ENCODE measurements at places on chromosomes 11 and 22. TPM values are rescaled to one million over a fixed set of nuclear protein-coding genes. Genes with fewer than 3 reads are reported as not detected.

Gene RNF215
- 14.0 TPM for total RNA-seq

Gene BRSK2
- total RNA-seq: 67.5 TPM

Gene WNT7B
- not detected for total RNA-seq

Gene FGF3
- not detected for total RNA-seq

Gene OR9G4
- total RNA-seq: not detected

Gene NLRP14
- under 0.01 TPM for total RNA-seq

Gene CDCA5
- 2.3 TPM for total RNA-seq

Gene TPBGL
- 0.26 TPM for total RNA-seq

Gene CPT1B
- total RNA-seq: 8.3 TPM

Gene DCUN1D5
- 16.6 TPM for total RNA-seq

- H3K27me3 ChIP-seq: no peaks in the 10 kb centered on the region
- DNase-seq: no peak
- no peak overlapping the region for H3K4me3 ChIP-seq
- no peak overlapping the region for H3K27ac ChIP-seq
- no peaks in the 10 kb centered on the region for H3K4me1 ChIP-seq
These were observed 2.5 kb upstream of the IGLL5 start for GRCh38 chr22:22884888-22885840.

DNA sequence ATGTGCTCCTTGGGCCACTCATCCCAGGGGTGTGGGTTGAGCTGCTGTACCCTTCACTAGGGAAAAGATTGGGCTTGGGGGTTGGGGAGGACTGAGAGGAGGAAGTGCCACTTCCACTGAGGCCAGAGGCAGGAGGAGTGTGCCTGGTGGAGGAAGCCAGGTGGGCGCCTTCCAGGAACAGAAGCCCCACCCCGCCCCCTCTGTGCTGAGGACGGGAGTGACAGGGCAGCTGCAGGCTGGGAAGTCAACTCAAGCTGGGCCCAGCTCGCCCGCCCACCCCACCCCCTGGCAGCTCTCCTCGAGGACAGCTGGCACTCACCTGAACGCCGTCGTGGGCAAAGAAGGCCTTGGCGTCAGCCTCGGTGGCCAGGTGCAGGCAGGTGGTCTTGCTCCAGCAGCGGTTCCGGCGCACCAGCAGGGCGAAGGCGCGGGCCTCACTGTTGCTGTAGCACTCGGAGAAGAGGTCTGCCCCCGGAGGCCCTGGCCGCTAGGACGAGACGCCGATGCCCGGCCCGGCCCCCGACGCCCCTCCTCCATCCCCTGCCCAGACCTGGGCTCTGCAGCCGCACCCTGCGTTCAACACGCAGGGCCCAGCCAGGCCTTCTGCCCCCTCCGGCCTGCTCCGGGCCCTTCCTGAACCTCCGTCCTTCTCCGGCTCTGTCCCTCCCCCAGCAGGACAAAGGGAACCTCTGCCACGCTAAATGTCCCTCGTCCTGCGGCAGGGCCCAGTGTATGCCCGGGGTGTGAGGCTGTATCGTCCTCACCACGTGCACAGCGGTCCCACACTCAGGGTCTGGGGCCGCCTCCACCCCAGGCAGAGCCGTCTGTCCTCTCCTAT lies 13.4 kb downstream of the TSSC4 start:
- H3K4me1 ChIP-seq: no peaks in the 10 kb centered on the region
- no peak for DNase-seq
- no peak overlapping the region for H3K27ac ChIP-seq
- H3K36me3 ChIP-seq: no peaks in the 10 kb centered on the region

- no peak for DNase-seq
- no peak overlapping the region for H3K4me3 ChIP-seq
- no peaks in the 10 kb centered on the region for H3K27me3 ChIP-seq
- H3K36me3 ChIP-seq: no peaks in the 10 kb centered on the region
These were observed 20.5 kb upstream of the FSHB start for GRCh38 chr11:30210357-30210756.

GRCh38 chr11:44519989-44520737 lies 45.3 kb upstream of the CD82 start:
- no peaks in the 10 kb centered on the region for H3K27me3 ChIP-seq
- no peak overlapping the region for H3K27ac ChIP-seq
- H3K4me1 ChIP-seq: no peaks in the 10 kb centered on the region
- no peak overlapping the region for H3K4me3 ChIP-seq
- no peak for DNase-seq
- no peaks in the 10 kb centered on the region for H3K36me3 ChIP-seq

- no peak overlapping the region for H3K27ac ChIP-seq
- no peaks in the 10 kb centered on the region for H3K36me3 ChIP-seq
- H3K4me3 ChIP-seq: no peak overlapping the region
- DNase-seq: no peak
These were observed 43.6 kb upstream of the DBX1 start for GRCh38 chr11:20203831-20204230.

DNA sequence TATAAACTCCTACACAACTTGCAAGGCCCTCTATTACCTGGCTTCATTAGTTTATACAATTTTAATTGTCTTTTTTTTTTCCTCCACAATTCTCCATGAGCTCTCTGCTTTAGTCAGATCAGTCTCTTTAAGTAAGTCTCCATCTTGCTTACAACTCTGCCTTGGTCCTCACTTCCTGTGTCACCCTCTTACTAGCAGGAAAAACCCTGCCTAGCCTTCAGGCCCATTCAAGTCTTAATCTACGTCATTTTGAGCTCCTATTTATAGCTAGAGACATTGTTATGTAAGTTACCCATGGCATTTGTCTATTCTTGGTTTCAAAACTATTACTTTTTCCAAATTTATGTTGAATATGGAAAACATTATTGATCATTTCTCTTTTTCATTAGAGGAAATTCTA lies 177.4 kb downstream of the SBF2 start:
- H3K27ac ChIP-seq: no peak overlapping the region
- no peaks in the 10 kb centered on the region for H3K4me1 ChIP-seq
- no peak for DNase-seq

- H3K4me1 ChIP-seq: peaks cover 7% of the 10 kb centered on the region
- no peaks in the 10 kb centered on the region for H3K36me3 ChIP-seq
- no peaks in the 10 kb centered on the region for H3K27me3 ChIP-seq
- H3K4me3 ChIP-seq: peak overlapping the region; percentile 40
- peak; percentile 23 for DNase-seq
- no peak overlapping the region for H3K27ac ChIP-seq
These were observed 905.6 kb downstream of the DLG2 start for GRCh38 chr11:84721561-84721961.

GRCh38 chr11:67732045-67732787 lies 57.8 kb upstream of the ALDH3B2 start:
- no peaks in the 10 kb centered on the region for H3K36me3 ChIP-seq
- H3K27me3 ChIP-seq: no peaks in the 10 kb centered on the region
- no peak overlapping the region for H3K27ac ChIP-seq
- peaks cover 14% of the 10 kb centered on the region for H3K4me1 ChIP-seq
- no peak overlapping the region for H3K4me3 ChIP-seq

- no peak for DNase-seq
- H3K4me1 ChIP-seq: peaks cover 10% of the 10 kb centered on the region
- H3K27ac ChIP-seq: no peak overlapping the region
- no peaks in the 10 kb centered on the region for H3K27me3 ChIP-seq
- H3K4me3 ChIP-seq: no peak overlapping the region
These were observed 48.0 kb upstream of the CADM1 start for GRCh38 chr11:115552151-115552772.

GRCh38 chr22:26860301-26860700 lies 202.9 kb downstream of the MIAT start:
- H3K27me3 ChIP-seq: no peaks in the 10 kb centered on the region
- DNase-seq: no peak
- no peak overlapping the region for H3K27ac ChIP-seq
- H3K4me3 ChIP-seq: no peak overlapping the region
- no peaks in the 10 kb centered on the region for H3K4me1 ChIP-seq

DNA sequence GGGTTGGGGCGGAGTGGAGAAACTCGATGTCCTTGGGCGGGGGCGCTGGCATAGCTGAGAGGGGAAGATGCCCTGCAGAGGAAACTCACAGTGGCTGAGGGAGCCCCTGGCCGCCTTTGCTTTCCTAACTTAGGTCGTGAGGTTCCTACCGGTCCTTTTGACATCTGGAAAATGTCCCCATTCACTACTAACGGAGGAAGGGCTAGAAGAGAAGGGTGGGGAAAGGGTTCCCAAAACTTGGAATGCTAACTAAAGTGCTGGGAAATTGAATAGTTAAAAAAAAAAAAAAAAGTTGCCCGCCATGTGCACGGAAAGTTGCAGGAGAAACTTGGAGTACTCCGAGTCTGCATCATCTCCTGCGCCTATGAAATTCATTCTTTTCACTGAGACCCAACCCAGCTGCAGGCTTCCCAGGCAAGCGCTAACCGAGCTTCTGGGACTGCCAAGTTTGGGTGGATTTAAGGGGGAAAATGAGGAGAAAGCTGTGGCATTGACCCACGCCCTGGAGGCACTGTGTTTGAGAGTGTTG lies 796 bp downstream of the TIMP3 start:
- H3K27me3 ChIP-seq: peaks cover 12% of the 10 kb centered on the region
- H3K4me1 ChIP-seq: peaks cover 12% of the 10 kb centered on the region
- DNase-seq: no peak
- no peak overlapping the region for H3K4me3 ChIP-seq

DNA sequence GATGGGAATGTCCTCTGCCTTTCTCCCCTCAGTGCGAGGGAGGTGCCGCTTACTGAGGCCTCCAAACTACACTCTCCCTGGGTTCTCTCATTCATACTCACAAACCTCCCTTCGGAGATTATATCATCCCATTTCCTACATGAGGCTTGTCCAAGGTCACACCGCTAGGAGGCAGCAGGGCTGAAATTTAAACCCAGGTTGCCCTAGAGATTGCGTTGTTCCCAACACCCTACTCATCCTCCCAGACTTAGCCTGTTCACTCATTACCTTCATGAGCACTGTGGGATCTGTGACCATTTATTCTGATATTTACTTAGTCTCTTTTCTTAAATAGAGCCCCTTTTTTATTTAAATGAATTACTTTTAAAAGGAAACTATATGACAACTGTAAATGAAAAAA lies 31.1 kb downstream of the SDHAF2 start:
- no peaks in the 10 kb centered on the region for H3K27me3 ChIP-seq
- no peaks in the 10 kb centered on the region for H3K4me1 ChIP-seq
- no peak overlapping the region for H3K4me3 ChIP-seq
- DNase-seq: no peak
- no peaks in the 10 kb centered on the region for H3K36me3 ChIP-seq

- DNase-seq: peak; percentile 84
- no peak overlapping the region for H3K4me3 ChIP-seq
- H3K27me3 ChIP-seq: no peaks in the 10 kb centered on the region
- H3K36me3 ChIP-seq: no peaks in the 10 kb centered on the region
These were observed 16.2 kb upstream of the LDLRAD3 start for GRCh38 chr11:35927682-35928081.

DNA sequence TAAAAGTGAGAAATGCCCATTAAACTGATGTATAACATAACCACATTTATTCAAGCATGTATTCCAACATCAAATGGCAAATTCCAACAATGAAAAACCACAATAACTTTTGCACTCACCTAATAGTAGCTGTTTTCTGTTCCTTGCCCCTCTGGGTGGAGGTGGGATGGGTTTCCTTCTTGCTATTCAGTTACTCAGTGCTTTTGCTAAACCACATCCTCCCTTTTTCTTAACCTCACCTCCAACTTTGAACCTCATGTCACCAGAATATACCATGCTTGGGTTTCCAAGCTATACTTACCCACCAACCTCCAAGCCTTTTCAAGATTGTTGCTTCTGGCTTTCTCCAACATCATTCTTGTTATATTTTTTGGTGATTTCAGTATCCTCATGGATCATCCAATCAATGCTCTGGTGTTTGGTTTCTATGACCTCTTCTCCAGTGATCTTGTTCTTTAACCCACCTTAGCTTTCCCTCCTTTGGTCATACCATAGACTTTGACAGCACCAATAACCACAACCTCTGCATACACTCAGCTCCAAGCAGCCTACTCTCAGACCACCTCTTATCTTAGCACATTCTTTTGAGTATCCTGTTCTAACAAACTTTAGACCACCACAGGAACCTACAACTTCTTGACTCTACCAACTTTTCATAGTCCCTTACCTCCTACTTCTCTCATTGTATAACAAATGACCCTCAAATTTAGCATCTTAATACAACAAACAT lies 3.2 kb upstream of the CCDC15 start:
- H3K27ac ChIP-seq: no peak overlapping the region
- DNase-seq: no peak
- no peaks in the 10 kb centered on the region for H3K27me3 ChIP-seq
- H3K36me3 ChIP-seq: no peaks in the 10 kb centered on the region
- no peak overlapping the region for H3K4me3 ChIP-seq

DNA sequence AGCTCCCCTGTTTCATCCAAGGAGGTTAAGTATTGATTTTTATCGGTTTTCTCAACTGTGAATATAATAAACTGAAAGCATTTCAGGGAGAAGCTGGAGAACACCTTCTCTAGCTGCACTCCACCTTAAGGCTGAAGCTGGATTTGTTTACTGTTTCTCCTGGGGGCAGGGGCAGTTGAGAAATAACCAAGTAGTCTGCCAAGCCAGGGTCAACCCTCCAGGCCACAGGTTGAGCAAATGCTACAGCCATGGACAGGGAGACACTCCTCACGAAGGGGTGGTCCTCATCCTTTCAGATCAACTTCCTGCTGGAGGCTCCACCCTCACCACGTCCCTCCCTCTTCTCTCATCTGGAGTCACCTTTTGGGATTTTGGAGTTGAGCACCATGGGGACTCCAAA lies at the start of gene TTC36:
Gene TTC36, plus strand, starts transcription at position 366 of the 400 bp plus-strand sequence. Its CDS starts 21 bp downstream, at position 387.
- H3K4me3 ChIP-seq: no peak within 1 kb of the TSS
- no peaks in the 10 kb centered on the region for H3K27me3 ChIP-seq
- H3K4me1 ChIP-seq: peaks cover 33% of the 10 kb centered on the region
- no peaks in the 10 kb centered on the region for H3K36me3 ChIP-seq
- no peak within 1 kb of the TSS for H3K27ac ChIP-seq

DNA sequence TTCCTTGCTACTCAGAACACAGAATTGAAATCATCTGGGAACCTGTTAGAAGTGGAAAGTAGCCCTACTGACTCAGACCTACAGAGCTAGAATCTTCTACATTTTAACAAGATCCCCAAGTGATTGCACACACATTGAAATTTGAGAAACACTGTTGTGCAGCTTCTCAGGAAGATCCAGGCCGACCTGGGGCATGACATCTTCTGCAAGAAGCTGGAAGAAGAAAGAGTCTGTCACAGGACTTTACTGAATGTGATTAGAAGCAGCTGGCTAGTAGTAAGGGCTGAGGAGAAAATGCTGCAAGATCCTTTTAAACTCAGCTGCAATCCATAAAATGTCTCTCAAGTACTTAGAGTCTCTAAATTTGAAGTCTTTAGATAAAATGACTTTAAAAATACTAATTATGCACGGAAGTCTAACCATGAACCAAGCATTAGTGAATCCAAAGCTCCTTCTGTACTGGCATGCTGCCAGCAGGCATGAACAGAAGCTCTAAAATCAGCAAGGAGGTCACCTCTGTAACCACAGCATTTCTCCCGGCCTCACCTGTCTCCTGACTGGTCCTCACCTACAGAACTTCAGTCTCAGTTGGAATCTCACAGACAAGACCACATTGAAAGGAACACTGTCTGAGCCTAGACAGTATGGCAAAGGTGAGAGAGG lies 85.0 kb downstream of the SERGEF start:
- H3K27ac ChIP-seq: no peak overlapping the region
- no peaks in the 10 kb centered on the region for H3K4me1 ChIP-seq
- no peak overlapping the region for H3K4me3 ChIP-seq
- H3K36me3 ChIP-seq: no peaks in the 10 kb centered on the region
- no peak for DNase-seq

DNA sequence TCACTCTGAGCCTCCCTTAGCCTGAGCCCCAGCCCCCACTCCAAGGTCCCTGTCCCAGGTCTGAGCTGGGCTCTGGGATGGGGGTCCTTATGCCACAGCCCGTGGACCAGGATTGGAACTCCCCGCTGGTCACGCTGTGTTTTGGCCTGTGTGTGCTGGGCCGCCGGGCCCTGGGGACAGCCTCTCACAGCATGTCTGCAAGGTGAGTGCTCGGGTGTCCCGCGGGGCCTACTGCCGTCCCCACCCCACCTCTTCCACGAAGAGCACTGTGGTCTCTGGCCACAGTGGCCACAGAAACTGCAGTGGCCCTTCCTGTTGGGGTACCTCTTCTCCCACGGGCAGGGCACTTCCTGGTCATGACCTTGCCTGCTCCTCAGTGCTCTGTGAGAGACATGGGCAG lies 3.5 kb upstream of the SIPA1 start:
- H3K4me3 ChIP-seq: no peak overlapping the region
- peaks cover 27% of the 10 kb centered on the region for H3K36me3 ChIP-seq
